ENCODE measurements at places on chromosomes 3 and 15. TPM values are rescaled to one million over a fixed set of nuclear protein-coding genes. Genes with fewer than 3 reads are reported as not detected.

Gene COL7A1
- polyA plus RNA-seq: 14.4 TPM

Gene FOXL2NB
- not detected for polyA plus RNA-seq

Gene SLC28A1
- 5.9 TPM for polyA plus RNA-seq

Gene AQP9
- 0.14 TPM for polyA plus RNA-seq

Gene TAGLN3
- polyA plus RNA-seq: 2.3 TPM

Gene XCR1
- polyA plus RNA-seq: 0.16 TPM

Gene TRIM59
- 16.2 TPM for polyA plus RNA-seq

DNA sequence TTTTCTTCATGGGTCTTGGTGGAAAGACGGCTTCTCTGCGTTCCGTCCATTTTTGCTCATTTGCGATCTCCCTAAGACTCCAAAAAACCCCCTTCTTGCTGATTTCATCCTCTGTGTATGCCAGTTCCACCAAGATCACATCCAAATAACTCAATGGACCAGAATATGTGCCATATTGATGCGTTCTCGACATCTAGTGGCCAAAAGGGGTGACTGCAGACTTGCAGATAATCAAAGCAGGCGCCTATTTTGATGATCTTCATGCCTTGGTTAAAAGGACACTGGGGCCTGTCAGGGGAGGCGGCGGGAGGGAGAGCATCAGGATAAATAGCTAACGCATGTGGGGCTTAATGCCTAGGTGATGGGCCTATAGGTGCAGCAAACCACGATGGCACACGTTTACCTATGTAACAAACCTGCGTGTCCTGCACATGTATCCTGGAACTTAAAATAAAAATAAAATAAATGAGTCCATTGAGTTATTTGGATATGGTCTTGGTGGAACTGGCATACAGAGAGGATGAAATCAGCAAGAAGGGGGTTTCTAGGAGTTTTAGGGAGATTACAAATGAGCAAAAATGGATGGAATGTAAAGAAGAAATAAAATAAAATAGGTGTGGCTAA lies 104.2 kb upstream of the RAD18 start:
- peak; percentile 19 for DNase-seq

GRCh38 chr3:130851277-130851676 lies 42.6 kb upstream of the ATP2C1 start:
- no peak for DNase-seq

GRCh38 chr3:194888916-194889315 lies 203.2 kb downstream of the FAM43A start:
- no peak for DNase-seq

GRCh38 chr3:39453134-39453533 lies 14.3 kb upstream of the MOBP start:
- DNase-seq: no peak

GRCh38 chr3:122234117-122234516 lies 50.6 kb downstream of the CASR start:
- no peak for DNase-seq

DNA sequence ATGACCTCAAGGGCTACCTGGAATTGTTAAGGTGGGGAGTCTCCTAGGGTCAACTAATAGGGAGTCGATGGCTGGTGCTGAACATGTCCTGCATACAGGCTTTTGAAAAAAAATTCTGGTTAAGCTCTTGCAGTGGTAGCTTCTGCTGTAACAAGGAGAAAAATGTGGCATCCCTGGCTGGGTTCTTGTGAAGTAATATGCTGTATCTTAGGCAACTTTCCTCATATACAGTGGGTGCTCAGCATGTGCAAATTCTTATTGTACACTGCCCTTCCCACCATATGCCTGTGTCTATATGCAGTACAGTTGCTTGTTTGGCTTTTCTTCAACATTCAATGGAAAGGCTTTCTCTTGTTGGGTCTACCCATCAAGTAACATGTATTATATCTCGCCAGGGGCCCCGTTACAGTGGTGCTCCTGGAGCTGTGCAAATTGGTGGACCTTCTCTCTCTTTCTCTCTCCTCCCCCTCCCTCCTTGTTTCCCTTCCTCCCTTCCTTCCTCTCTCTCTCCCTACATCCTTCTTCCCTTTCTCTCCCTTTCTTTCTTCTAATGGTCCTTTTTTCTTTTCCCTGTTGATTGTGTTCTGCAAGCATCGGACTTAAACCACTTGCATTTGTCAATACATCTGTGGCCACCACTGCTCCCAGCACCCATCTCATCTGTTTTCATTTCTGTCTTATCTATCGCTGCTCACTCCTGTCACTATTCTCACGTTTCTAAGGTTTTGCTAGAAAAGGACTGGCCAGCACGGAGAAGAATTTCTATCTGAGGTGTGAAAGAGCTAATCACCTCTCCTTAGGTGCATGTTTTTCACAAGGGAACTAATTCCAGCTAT lies 35.2 kb downstream of the TGFBR2 start:
- DNase-seq: no peak

GRCh38 chr3:151259664-151260063 lies 18.7 kb downstream of the P2RY14 start:
- no peak for DNase-seq

- no peak for DNase-seq
These were observed 62.5 kb downstream of the TRIM69 start for GRCh38 chr15:44798826-44799225.

GRCh38 chr3:126630020-126630419 lies 24.9 kb downstream of the TXNRD3 start:
- no peak for DNase-seq

- DNase-seq: no peak
These were observed 863.2 kb downstream of the TUSC7 start for GRCh38 chr3:117572786-117573185.

DNA sequence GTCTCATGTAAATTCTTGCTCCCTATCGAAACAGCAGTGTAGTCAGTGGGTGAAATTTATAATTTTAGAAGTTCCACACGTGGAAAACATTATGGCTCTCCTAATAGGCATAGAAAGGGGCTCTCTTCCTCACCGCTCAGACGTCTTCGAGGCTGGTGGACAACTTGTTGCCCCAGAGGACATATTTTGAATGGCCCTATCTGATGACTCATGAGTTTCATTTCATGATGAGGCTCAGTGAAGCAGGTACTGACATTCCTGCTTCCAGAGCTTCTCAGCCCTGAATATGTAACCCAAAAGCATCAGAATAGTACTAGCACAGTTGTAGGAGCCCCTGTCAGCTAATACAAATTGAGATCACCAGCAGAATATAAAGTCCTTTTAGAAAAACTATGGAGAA lies 117.9 kb downstream of the HERC1 start:
- DNase-seq: no peak

- DNase-seq: no peak
These were observed 501.4 kb upstream of the NR2F2 start for GRCh38 chr15:95829062-95829461.

- no peak for DNase-seq
These were observed 91.7 kb downstream of the CHSY1 start for GRCh38 chr15:101159936-101160815.

- no peak for DNase-seq
These were observed 475.0 kb downstream of the TUSC7 start for GRCh38 chr3:117184574-117184973.

DNA sequence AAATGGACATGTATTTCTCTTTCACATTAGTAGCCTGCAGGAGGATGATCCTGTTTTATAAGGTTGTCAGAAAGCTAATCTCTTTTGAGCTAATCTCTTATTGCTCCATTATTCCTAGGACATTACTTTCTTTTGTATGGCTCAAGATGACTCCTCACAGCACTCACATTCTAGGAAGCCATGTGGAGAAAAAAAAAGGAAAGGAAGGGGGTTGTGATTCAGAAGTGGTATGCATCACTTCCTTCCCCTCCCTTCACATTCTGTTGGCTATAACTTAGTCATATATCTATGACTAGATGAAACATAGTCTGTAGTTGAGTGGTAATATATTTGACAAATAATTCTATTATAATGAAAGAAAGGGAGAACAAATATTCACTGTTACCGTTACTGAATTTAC lies 168.8 kb upstream of the TTC14 start:
- DNase-seq: no peak

DNA sequence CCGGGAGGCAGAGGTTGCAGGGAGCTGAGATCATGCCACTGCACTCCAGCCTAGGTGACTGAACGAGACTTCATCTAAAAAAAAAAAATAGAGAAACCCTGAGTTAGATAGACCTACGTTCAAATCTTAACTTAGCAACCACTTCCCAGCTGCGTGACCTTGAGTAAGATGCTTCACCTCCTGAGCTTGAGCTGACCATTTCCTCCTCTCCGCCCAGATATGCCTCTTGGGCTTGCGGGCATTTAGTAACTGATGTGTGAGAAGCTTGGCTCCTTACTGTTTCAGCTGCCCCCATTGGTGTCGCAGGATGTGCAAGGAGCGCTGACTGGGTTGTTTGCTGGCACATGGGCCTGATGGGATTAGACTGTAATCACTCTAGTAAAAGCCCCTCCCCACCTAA lies 26.9 kb upstream of the ATG7 start:
- DNase-seq: no peak

DNA sequence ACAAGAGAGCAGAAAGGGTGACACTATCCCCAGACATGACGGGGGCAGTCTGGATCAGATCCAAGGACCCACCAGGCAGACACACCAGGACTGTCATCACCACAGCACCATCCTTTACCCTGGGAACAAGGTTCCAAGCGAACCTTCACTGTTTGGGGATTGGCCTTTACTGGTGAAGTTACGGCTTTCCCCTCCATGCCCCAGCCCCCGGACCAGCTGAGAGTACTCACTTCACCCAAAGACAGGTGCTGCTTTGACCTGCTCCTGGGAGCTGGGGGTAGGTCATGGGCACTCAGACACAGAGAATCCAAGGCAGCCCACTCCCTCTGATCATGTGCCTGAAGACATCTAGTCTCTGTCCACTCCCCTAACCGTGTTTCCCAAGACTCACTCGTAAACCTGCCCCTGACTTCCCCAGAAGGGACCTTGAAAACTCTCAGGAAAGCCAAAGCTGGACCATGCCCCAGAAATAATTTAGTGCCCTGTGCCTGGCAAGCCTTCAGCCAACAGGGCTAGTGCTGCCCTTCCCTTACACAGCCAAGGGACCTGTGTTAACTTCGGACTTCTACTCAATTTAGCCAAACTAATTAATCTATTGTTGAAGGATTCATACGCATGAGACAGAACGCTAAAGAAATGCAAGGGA lies 2.8 kb downstream of the RRP9 start:
- no peak for DNase-seq
